Small intestine (tissue), 16 donors: ENCODE measurements at places on chromosomes 4 and X. TPM values are rescaled to one million over a fixed set of nuclear protein-coding genes. Genes with fewer than 3 reads are reported as not detected.

- no peaks in the 10 kb centered on the region for H3K27me3 ChIP-seq
- DNase-seq = no peak
- no peak overlapping the region for H3K27ac ChIP-seq
- H3K36me3 ChIP-seq = no peaks in the 10 kb centered on the region
- H3K4me1 ChIP-seq = peaks cover 10% of the 10 kb centered on the region
- no peak overlapping the region for H3K4me3 ChIP-seq
Measured at GRCh38 chrX:2685886-2686285, 5.2 kb upstream of the CD99 start.

- no peak overlapping the region for H3K4me3 ChIP-seq
- H3K4me1 ChIP-seq = peaks cover 30% of the 10 kb centered on the region
- no peaks in the 10 kb centered on the region for H3K27me3 ChIP-seq
- DNase-seq = peak; percentile 70
Measured at GRCh38 chrX:150570512-150570911, 2.1 kb downstream of the MTM1 start.

DNA sequence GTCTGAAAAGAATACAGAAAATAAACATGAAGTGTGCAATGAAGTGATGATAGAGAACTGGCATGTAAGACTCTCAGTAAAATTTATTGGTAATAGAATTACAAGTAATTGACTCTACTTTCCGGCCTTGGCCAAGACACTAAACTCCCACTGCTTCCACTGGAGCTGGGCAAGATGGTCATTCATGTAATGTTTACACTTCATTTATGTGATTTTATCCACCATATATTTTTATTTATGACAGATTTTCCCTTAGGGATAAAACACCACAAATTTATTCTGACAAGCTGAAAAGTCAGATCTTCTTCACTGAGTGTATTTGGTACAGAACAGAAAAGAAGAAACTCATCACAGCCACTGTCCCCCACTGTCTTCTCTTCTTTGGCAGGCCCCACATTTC lies 191.9 kb downstream of the SLC39A8 start:
- H3K4me3 ChIP-seq = no peak overlapping the region
- DNase-seq = no peak
- no peaks in the 10 kb centered on the region for H3K36me3 ChIP-seq
- no peaks in the 10 kb centered on the region for H3K27me3 ChIP-seq

GRCh38 chr4:80199004-80199560 lies 1.8 kb downstream of the PRDM8 start:
- no peak overlapping the region for H3K27ac ChIP-seq
- H3K36me3 ChIP-seq = no peaks in the 10 kb centered on the region
- DNase-seq = no peak
- no peak overlapping the region for H3K4me3 ChIP-seq
- no peaks in the 10 kb centered on the region for H3K4me1 ChIP-seq

DNA sequence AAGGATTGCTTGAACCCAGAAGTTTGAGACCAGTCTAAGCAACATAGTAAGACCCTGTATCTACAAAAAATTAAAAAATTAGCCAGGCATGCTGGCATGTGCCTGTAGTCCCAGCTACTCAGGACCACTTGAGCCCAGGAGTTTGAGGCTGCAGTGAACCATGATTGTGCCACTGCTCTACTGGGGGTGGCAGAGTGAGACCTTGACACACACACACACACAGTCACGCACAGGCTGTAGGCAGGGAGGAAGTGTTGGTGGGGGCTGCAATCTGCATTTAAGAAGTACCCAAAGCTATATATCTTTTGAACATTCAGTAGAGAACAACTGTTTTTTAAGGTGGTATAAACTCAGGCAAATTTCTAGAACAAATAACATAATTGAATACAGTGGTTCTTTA lies 7.2 kb downstream of the SCRG1 start:
- H3K36me3 ChIP-seq = no peaks in the 10 kb centered on the region
- DNase-seq = no peak
- H3K27me3 ChIP-seq = no peaks in the 10 kb centered on the region
- no peaks in the 10 kb centered on the region for H3K4me1 ChIP-seq

- no peak overlapping the region for H3K4me3 ChIP-seq
- H3K27ac ChIP-seq = no peak overlapping the region
Measured at GRCh38 chr4:55488716-55489115, 58.0 kb downstream of the CLOCK start.

- no peak for DNase-seq
- H3K4me3 ChIP-seq = no peak overlapping the region
- H3K27ac ChIP-seq = no peak overlapping the region
- H3K36me3 ChIP-seq = peaks cover 3% of the 10 kb centered on the region
Measured at GRCh38 chr4:155773196-155773800, 14.5 kb downstream of the GUCY1B1 start.

DNA sequence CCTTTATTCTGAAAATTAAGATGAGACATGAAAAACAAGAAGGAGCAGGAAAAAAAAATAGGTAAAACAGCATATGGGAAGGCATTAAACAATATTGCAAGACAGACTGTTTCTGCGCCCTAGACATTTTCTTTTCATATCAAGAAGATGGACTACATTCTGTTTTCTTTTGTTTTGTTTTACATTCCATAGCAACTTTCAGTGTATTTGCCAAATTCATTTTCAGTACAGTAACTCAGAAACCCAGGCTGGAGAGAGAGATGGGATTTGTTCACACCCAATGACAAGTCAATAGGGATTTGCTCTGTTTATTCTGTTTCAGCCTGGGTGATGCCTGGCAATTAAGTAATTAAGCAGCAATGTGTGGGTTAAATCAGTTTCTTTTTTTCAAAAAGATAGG lies 892.8 kb upstream of the DIAPH2 start:
- no peaks in the 10 kb centered on the region for H3K36me3 ChIP-seq
- no peak overlapping the region for H3K4me3 ChIP-seq
- H3K27ac ChIP-seq = no peak overlapping the region

GRCh38 chr4:7463566-7464258 lies 29.0 kb upstream of the PSAPL1 start:
- no peaks in the 10 kb centered on the region for H3K27me3 ChIP-seq
- H3K27ac ChIP-seq = no peak overlapping the region
- H3K4me1 ChIP-seq = peaks cover 9% of the 10 kb centered on the region

DNA sequence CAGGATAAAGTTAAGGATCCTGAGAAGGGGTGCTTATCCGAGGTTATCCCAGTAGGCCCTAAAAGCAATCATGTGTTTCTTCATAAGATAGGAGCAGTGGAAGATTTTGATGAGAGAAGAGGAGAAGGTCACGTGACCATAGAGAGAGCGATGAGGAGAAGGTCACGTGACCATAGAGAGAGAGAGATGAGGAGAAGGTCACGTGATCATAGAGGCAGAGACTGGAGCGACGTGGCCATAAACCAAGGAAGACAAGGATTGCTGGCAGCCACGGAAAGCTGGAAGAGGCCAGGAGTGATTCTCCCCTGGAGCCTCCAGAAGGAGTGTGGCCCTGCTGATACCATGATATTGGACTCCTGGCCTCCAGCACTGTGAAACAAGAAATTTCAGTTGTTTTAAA lies 38.4 kb upstream of the ZNF518B start:
- H3K4me3 ChIP-seq = no peak overlapping the region
- no peak overlapping the region for H3K27ac ChIP-seq
- H3K27me3 ChIP-seq = no peaks in the 10 kb centered on the region

DNA sequence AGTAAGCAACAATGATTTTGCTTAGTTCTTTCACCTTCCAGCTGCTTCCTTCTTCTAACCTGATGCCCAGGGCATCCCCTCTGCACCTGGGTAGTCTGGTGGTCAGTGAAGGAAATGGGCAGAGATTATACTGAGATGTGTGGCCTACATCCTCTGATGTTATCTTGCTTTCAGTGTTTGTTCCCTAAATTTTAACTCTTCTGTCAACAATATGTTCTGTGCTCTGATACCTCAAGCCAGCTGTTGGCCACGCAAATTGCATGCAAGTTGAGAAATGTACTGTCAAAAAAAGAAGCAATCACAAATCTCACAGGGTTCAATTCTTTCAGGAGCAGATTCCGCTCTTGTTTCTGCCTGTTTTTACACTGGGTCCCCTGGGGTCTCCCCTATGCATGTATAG lies 73.8 kb downstream of the FBXW7 start:
- no peak overlapping the region for H3K4me3 ChIP-seq
- H3K36me3 ChIP-seq = no peaks in the 10 kb centered on the region
- H3K4me1 ChIP-seq = no peaks in the 10 kb centered on the region
- H3K27ac ChIP-seq = peak overlapping the region; percentile 68
- no peaks in the 10 kb centered on the region for H3K27me3 ChIP-seq

Gene PLP2
- polyA plus RNA-seq = 99.7 TPM

- no peak overlapping the region for H3K4me3 ChIP-seq
- H3K4me1 ChIP-seq = no peaks in the 10 kb centered on the region
- DNase-seq = no peak
- H3K27ac ChIP-seq = no peak overlapping the region
- H3K27me3 ChIP-seq = no peaks in the 10 kb centered on the region
Measured at GRCh38 chr4:80678413-80678812, 342.9 kb downstream of the CFAP299 start.

- no peaks in the 10 kb centered on the region for H3K36me3 ChIP-seq
- DNase-seq = peak; percentile 26
- no peaks in the 10 kb centered on the region for H3K27me3 ChIP-seq
- no peak overlapping the region for H3K4me3 ChIP-seq
- no peak overlapping the region for H3K27ac ChIP-seq
- H3K4me1 ChIP-seq = no peaks in the 10 kb centered on the region
Measured at GRCh38 chr4:114417214-114417613, 181.4 kb upstream of the UGT8 start.

DNA sequence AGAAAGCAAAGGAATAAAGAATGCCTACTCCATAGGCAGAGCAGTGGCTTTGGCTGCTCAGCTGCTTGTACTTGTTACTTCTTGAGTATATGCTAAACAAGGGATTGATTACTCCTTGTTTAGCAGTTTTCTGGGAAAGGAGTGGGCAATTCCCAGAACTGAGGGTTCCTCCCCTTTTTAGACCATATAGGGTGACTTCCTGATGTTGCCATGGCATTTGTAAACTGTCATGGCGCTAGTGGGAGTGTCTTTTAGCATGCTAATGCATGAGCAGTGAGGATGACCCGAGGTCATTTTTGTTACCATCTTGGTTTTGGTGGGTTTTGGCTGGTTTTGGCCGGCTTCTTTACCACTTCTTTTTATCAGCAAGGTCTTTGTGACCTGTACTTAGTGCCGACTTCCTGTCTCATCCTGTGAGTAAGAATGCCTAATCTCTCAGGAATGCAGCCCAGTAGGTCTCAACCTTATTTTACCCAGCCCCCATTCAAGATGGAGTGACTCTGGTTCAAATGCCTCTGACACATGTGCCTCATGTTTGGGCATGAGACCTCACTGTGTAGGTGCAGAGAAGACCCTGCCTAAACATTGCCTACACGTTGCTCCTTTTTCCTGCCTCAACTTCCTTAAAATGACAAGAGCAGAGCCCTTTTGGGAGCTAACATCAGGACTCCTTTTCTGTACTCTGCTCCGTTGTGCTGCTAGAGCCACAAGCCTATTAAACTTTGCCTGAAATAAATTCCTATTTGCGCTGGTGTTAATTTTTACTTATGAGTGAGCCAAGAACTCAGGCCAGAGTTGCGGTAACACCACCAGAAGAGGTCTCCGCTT lies 21.0 kb upstream of the UBA6 start:
- no peaks in the 10 kb centered on the region for H3K36me3 ChIP-seq
- H3K4me3 ChIP-seq = no peak overlapping the region
- no peak for DNase-seq
- no peaks in the 10 kb centered on the region for H3K4me1 ChIP-seq

Gene POLN
- polyA plus RNA-seq = 0.98 TPM
